NCI-H146 (cell line): ENCODE measurements at places on chromosomes 2 and 18.

GRCh38 chr2:177338177-177338721 lies 54.3 kb upstream of the AGPS start:
- DNase-seq, result no peak

DNA sequence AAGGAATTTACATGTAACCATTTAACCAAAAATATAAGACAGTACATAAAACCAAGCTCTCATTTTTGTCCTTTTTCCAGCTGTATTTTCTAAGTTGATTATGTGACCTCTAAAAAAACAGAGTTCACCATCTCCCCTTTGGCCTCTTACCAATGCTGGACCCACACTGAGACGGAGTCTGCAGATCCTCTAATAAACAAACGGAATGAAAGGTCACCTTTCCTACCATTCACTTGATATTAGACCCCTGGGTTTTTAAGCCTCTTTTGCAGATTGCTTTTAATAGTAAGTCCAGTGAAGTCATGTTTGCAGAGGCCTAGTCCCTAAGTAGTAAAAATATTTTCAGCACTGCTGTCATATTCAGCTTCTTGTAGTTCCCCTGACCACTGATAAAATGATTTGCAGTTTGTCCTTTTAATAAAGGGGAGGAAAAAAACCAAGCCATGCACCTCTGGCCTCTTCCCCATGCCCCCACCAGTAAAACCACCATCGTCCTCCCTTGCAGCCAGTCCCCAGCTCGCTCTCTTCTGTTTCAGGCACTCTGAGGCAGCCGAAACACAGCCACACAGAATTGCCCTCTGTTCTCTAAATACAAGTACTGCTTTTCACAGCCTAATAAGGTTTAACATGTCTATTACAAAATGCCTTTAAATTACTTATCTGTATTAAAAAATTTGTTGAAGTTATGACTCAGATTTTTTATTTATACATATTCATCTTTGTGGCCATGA lies 427.5 kb downstream of the PARD3B start:
- no peak for DNase-seq

DNA sequence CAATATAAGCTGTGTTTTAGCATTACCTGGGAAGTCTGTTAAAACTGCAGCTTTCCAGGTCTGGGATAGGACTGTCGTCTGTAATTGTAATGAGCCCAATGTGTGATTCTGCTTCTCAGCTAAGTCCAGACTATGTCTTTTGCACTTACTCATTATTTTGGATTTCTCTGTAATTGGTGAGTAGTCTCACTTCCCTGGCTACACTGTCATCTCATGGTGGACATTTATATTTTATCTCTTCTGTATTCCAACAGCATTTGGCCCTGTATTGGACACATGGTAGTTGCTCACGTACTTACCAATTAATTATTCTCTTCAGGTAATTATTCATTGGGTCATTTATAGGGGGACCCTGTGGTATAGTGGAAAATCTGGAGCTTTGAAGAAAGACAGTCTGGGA lies 28.0 kb downstream of the LHCGR start:
- no peak for DNase-seq

- no peak for DNase-seq
Observed at GRCh38 chr18:5284808-5285207, 10.7 kb downstream of the ZBTB14 start.

DNA sequence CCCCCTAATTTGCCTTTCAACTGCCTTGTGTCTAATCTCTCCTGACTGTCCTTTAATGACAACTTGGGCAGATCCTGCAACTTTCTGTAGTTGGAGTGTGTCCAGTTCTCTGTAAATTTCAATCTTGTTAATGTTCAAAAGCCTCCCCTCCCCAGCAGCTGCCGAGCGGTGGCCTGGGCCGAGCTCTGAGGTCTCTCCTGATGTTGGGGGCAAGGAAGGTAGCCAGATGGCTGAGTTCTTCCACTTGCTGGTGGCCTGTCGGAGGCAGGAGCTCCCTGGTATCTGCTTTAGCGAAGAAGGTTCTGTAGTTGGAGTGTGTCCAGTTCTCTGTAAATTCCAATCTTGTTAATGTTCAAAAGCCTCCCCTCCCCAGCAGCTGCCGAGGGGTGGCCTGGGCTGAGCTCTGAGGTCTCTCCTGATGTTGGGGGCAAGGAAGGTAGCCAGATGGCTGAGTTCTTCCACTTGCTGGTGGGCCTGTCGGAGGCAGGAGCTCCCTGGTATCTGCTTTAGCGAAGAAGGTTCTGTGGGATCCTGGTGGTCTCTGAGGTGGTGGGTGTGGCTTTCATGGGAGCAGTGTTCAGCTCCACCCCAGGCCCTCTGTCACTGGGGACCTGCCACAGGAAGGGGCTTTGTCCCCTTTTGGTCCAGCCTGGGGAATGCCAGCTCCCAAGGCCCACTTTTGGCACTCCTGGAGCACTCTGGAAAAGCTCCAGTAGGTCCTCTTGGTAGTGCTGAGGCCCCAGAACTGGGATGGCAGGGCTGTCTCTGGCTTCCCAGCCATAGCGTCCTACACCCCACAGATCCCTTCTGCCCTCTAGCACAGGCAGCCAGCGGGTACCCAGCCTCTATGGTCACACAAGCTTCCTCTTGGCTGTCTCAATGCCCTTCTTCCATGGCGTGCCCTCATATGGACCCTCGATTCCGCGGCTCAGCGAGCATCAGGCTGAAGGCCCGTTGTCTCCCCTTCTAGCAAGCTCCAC lies 211.9 kb downstream of the ALPK2 start:
- DNase-seq, result no peak
